Stimulated activated CD4-positive, alpha-beta T cell treated with anti-CD3 and anti-CD28 coated beads, Interleukin-4, amount 100 ng/mL, for 48 hours (primary cell): ENCODE measurements at places on chromosomes 12 and 14.

- no peak for DNase-seq
Measured at GRCh38 chr12:89893972-89894706, 185.5 kb upstream of the ATP2B1 start.

- no peak for DNase-seq
Measured at GRCh38 chr14:96121660-96122395, 82.7 kb downstream of the C14orf132 start.

DNA sequence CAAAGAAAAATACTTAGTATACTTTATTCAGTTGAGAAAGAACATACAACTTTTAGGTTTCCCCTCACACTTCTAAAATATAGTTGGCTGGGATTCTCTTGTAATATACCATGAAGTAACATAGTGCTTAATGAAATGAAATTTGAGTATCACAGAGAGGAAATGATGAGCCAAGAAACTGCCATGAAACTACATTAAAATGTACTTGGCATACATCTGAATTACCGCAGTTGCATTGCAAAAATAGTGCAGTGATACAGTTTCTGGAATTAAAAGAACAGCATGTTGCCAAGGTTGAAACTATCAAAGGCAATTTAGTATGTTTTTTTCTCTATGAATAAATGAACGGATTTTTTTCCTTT, 389.2 kb downstream of the TMEM117 start:
- DNase-seq: no peak

DNA sequence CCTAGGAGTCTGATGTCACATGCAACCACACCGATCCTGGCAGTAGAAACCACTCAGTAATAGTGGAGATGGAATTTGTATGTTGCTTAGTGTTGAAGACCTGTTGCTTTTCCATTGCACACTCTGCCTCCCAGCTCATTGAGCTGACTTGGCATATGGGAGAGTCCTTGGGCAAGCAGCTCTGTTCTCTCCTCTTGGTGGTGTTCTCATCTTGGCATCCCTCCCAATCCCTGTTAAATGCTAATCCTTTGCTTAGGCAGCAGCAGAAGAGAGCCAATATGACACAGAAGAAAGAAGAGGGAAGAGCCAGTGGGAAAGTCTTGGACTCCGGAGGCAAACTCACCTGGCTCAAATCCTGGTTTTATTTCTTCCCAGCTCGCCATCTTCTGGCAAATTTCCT, 178.0 kb upstream of the CAND1 start:
- no peak for DNase-seq

DNA sequence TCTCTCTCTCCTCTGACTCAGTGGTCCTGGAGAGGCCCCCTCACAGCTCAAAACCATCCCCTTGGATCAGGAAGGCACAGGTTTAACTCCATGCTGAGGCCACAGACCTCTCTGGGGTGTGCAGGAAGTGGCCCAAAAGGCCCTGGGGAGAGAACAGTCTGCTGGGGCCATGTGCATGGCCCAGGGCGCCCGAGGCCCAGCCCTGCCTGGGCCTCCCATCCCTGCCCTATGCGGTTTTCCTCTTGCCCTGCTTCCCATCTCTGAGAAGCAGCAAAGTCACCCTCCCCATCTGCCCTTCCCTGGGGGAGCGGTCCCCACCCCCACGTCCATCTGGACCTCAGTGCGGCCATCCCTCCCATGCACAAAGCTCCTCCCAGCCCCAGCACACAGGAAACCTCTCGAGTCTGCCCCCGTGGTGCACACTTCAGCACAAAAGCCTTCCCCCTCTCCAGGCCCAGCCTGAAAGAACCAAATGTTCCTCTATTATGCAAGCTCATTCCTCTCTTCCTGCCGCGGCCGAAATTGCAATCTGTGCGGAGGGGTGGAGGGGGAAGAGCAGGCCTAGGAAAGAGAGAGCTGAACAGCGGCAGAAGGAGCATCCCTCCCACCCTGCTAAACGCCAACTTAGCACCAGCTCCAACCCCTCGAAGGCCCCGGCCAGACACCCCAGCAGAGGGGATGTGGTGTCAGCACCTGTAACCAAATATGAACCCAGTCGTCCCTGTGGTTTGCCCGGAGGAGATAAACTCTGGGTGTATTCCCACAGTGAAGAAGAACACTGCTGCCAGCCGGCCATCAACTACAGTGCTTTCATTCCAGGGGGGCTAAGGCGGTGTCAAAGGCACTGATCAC, 108.5 kb downstream of the SCARB1 start:
- DNase-seq: no peak

- DNase-seq: peak; percentile 47
Measured at GRCh38 chr12:50055831-50056638, 1.4 kb upstream of the ASIC1 start.
